NCI-H1092 (cell line): ENCODE measurements at places on chromosomes 4 and X.

DNA sequence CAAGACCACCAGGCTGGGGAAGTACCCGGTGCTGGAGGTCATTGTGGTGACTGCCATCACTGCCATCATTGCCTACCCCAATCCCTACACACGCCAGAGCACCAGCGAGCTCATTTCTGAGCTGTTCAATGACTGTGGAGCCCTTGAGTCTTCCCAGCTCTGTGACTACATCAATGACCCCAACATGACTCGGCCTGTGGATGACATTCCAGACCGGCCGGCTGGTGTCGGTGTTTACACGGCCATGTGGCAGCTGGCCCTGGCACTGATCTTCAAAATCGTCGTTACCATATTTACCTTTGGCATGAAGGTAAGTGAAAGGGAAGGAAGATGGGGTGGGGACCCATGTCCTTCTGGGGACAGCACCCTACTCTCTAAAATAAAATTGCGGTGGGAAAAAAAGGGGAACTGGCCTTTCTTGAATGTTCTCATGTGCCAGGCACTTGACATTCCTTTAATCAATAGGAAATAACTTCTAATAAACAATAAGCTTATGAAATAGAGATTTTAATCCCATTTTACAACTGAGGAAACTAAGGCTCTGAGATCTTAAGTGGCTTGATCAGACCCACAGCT is 51.6 kb downstream of the CLCN4 start:
- DNase-seq, result no peak

DNA sequence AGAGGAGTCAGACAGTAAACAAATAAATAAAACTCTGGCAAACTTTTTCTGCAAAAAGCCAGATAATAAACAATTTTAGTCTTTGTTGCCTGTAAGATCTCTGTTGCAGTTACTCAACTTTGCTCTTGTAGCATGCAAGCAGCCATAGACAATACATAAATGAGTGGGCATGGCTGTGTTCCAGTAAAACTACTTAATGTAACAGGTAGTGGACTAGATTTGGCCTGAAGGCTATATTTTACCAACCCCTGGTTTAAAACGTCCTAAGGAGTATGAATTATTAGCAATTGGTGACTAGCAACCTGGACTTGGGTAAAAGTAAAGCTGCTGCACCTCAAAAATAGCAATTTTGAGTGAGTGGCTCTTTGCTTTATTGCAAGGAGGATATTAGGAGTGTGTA is 30.9 kb downstream of the SLAIN2 start:
- DNase-seq, result no peak

GRCh38 chrX:112991801-112992200 is 151.2 kb upstream of the AMOT start:
- DNase-seq, result no peak

DNA sequence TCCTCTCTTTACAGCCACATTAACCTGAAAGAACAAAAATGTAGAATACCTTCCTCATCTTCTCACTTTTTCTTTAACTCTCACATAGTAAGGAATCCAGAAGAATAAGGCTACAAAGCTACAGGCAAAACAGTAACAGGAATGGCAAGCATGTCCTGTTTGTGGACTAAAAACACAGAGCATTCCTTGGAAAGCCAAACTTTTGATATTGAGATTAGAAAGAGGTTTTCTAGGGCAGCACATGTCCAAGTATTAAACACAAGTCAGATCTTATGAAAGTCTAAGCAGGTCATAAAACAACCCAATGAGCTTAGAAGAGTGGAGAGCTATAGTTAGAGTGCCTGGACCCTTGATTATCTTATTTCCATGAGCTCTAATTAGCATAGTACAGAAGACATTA is 58.2 kb upstream of the FAM9C start:
- no peak for DNase-seq

DNA sequence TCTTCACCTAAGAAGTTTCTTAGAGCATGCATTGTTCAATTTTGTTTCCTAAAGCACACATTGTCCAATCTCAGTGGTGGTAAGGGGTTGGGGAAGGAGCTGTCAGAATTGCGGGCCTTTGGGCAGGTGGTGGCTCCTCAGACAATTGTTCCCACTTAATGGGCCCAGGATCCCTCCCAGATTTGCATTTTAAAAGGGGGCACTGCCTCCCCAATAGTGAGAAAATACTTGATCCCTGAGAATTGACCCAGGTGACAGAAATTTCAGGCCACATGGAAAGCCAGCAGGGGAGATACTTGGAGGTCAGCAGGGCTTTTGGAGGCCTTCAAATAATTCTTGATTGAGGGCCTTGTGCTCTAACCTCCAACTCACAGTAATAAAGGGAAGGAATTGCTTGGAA is 217.1 kb downstream of the ZNF674 start:
- no peak for DNase-seq

GRCh38 chr4:107243141-107243781 is 207.1 kb upstream of the DKK2 start:
- no peak for DNase-seq

DNA sequence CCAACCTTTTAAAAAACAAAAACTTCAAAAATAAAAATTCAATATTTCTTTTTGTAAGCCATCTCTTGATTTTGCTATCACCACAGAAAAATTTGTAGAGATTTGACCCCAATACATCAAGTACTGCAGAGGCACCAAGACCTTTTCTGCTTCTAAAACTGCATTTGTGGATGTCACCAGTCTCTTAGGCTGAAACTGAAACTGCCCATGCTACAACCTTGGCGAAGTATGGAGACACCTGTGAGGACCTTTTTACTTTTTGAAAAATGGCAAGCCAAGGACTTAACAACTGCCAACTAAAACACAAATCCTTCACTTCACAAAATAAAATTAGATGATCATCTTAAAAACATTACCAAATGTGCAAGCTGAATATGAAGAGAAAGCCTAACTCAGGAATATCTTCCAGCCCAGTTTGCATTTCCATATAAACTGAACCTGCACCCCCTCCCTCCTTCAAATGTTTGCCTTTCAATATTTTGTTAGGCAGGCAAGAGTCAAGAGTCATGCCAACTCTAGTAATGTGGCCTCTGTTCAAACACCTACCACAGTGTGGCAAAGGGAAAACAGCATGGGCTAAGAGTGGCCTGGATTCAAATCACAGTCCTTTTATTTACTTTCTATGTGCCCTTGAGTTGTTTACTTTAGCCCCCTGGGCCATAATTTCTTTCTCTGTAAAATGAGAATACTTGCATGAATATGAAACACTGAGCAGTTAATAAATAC is 389.4 kb downstream of the OPHN1 start:
- DNase-seq, result peak; percentile 61

DNA sequence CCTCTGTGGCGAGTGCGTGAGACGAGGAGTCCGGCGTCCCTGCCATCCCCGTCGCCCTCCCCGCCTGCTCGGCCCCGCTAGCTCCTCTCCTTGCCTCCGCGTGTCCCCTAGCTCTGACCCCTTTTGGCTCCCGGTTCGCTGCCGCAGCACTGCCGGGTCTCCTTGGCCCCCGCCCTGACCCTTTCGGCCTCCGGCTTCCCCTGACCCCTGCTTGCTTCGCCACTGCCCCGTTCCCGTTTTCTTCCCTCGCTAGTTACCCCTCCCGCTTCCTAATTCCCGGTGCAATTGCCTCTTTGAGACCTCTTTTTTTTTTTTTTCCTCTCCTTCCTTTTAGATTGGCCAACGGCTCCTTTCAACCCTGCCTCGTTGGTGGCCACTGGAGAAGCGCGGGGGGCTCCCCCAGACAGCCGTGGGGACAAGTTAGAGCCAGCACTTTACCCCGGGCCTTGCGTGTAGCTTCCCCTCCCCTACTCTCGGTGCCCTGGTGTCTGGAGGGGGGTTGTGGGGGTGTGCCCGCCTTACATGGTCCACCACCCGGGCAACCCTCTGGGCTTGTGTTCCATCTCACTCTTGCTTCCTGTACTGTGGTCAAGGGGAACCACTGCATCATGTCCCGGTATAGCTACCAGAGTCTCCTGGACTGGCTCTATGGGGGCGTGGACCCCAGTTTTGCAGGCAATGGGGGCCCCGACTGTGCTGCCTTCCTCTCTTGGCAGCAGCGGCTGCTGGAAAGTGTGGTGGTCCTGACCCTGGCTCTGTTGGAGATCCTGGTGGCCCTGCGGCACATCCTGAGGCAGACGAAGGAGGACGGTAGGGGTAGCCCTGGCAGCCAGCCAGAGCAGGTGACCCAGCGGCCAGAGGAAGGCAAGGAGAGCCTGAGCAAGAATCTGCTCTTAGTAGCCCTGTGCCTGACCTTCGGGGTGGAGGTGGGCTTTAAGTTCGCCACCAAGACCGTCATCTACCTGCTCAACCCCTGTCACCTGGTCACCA is 548 bp downstream of the TMEM164 start:
- DNase-seq, result no peak

DNA sequence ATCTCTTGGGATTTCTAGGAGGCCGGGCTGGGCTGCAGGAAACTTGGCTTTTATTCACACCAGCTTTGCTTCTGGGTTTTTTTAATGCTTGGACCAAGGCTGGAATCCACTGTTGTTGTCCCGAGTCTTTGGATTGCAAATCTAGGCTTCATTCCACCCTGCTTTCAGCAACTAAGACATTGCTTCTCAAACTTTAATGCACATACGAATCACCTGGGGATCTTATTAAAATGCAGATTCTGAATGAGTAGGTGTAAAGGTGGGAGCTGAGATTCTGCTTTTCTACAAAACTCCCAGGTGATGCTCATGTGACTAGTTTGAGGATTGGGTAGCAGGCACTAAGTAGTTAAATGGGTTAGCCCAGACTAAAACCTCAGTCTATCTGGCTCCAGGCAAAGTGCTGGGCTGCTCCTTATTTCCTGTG is 39.2 kb upstream of the GPC4 start:
- no peak for DNase-seq

- no peak for DNase-seq
Measured at GRCh38 chr4:24686866-24687692, 102.7 kb upstream of the DHX15 start.

- DNase-seq, result no peak
Measured at GRCh38 chrX:47198026-47198686, 4.5 kb downstream of the UBA1 start.

DNA sequence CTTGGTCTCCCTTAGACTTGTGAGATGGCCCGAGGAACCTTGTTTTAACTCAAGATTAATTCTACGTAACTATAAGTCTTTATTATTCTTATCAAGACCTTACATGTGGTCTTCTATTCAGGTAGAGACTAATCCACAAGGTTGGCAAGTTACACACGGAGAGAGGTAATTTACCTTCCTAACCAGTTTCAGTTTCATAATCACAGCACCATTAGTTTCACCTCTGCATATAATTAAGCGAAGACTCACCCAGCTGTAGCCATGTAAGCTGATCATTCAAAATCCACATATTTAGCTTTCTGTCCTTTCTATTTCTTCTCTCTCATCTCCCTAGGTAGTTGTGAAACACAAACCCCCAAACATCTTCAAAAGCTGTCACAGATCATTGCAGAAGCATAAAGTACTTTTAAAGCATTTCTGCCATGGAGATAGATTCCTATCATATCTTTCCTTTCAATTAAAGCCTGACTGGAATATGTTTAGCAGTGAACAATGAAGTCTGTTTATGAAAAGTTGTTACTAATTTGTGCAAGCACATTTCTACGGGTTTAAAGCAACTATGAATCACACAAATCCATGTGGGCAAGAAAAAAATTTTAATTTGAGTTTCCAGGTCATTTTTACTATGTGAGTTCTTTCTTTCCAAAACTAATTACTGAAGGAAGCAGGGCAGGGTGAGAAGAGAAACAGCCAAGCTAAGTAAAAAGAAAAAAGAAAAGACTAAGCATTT is 78.5 kb downstream of the BTC start:
- DNase-seq, result no peak

DNA sequence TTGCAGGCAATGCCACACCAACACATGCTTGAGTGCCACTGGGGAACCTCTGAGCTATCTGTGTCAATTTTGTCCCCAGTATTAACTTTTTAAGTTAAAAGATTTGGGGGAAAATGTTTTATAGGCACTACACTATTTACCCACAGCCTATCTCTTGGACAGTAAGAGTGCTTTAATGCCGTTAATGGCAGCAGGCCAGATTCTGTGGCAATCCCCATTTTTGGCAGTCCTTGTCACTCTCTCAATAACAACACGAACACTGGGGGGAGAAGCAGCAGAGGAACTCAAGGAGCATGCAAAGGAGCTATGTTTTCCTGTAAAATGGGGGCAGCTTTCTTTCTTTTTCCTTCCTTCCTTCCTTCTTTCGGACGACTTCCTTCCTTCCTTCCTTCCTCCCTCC is 168.6 kb downstream of the NSUN7 start:
- DNase-seq, result peak; percentile 55

- DNase-seq, result no peak
Measured at GRCh38 chr4:71049395-71049794, 55.9 kb downstream of the DCK start.

- DNase-seq, result no peak
Measured at GRCh38 chrX:40685362-40685918, 38.1 kb upstream of the CXorf38 start.
